Right lobe of liver (tissue), 6 donors: ENCODE measurements at places on chromosomes 2 and 18. TPM values are rescaled to one million over a fixed set of nuclear protein-coding genes. Genes with fewer than 3 reads are reported as not detected.

TPO gene
- total RNA-seq: not detected

DNA sequence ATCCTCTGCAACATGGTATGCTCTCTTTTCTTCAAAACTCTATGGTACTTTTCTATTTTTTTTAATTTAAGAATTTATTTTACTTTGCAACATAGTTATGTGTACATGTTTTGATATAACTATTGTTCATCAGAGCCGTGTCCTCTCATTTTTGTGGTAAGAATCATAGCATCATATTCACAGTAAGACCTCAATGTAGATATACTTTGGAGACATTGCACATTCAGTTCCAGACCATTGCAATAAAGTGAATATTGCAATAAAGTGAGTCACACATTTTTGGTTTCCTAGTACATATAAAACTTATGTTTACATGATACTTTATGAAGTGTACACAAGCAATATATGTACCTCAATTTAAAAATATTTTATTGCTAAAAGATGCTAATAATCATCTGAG, 22.7 kb upstream of the LINC00305 start:
- DNase-seq: no peak

RAB6C gene
- total RNA-seq: not detected

CNDP1 gene
- total RNA-seq: 23.6 TPM

GRCh38 chr2:72139874-72140620, 7.6 kb downstream of the CYP26B1 start:
- DNase-seq: peak; percentile 45

- no peak for DNase-seq
Observed at GRCh38 chr2:191824398-191824797, 22.5 kb downstream of the CAVIN2 start.

- DNase-seq: no peak
Observed at GRCh38 chr2:25333981-25334380, 7.7 kb downstream of the DNMT3A start.

NYAP2 gene
- not detected for total RNA-seq

ABCG8 gene
- 33.6 TPM for total RNA-seq
